ENCODE measurements at places on chromosomes 2 and 18. TPM values are rescaled to one million over a fixed set of nuclear protein-coding genes. Genes with fewer than 3 reads are reported as not detected.

CIDEA gene
- total RNA-seq: 0.58 TPM

SLC9A4 gene
- total RNA-seq: not detected

EPHA4 gene
- total RNA-seq: 5.6 TPM

HOXD13 gene
- total RNA-seq: not detected

GAREM1 gene
- 3.9 TPM for total RNA-seq
